ENCODE measurements at places on chromosomes 2 and 18.

- DNase-seq = peak; percentile 52
These were observed 159.2 kb upstream of the THUMPD2 start for GRCh38 chr2:39938035-39938835.

DNA sequence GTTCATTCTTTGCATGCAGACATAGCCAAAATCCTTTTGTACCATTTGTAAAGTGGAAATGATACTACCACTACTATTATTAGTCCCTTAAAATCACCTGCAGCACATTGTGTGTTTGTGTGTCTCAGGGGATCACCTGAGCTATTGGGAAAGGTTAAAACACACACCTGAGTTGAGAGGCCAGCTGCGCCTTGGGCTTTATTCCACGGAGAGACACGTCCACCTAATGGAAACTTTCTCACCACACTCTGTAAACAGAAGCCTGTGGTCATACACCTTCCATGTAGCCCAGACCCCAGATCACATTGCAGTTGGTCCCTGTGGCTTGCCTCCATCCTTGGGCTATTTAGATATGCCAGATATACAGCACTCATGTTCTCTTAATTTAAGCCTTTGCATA lies 81.8 kb upstream of the SH3BP4 start:
- no peak for DNase-seq

GRCh38 chr2:10240911-10241610 lies 61.6 kb upstream of the HPCAL1 start:
- no peak for DNase-seq

- DNase-seq = no peak
These were observed 37.8 kb downstream of the RDH14 start for GRCh38 chr2:18522484-18523146.

DNA sequence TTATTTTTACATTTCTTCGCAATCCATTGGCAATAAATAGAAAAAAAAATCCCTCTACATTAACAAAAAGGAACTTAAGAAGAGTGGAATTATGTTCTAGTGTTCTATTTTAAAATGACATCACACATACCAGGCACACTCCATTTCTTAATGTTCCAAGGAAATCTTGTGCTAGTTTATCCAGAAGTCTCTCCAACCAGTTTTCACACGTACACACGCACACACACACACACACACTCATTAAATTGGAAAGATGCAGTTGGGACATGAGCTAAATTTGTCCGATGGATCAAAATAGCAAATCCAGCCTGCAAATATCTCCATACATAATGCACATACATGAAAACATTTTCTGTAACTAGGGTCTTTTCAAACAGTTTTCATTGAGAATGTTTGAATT lies 78.3 kb downstream of the KCNJ3 start:
- DNase-seq = no peak

GRCh38 chr18:10515456-10515855 lies 10.4 kb upstream of the NAPG start:
- DNase-seq = no peak
